ENCODE measurements at places on chromosomes 16 and 17. TPM values are rescaled to one million over a fixed set of nuclear protein-coding genes. Genes with fewer than 3 reads are reported as not detected.
A peak's percentile ranks its signal among the peaks of the same experiment; 100 is the strongest.

DNA sequence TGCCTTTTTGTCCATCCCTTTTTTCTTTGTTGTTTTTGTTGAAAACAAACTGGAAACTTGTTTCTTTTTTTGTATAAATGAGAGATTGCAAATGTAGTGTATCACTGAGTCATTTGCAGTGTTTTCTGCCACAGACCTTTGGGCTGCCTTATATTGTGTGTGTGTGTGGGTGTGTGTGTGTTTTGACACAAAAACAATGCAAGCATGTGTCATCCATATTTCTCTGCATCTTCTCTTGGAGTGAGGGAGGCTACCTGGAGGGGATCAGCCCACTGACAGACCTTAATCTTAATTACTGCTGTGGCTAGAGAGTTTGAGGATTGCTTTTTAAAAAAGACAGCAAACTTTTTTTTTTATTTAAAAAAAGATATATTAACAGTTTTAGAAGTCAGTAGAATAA lies 4.9 kb downstream of the SOX9 start:
- DNase-seq = no peak

DNA sequence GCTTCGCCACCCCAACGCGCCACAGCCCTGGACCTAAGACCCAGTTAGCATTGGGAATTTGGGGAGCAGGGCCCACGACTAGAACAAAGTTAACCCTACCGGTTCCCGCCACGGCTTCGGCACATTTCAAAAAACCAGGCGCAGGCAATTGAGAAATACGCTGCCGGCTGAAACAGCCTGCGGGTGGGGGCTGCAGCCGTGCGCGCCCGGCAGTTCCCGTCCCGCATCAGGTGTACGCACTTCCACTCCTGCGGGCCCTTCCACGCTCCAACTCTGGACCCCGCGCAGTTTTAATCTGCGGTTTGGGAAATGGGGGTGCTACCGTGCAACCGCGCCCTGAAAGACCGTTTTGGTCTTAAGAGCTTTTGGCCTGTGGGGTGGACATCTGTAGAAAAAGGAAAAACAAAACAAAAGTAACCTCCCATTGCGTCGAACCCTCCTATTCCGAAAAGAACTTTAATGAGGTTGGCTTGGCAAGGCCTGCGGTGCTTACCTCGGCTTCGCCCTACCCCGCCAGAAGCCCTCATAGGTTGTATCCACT lies 7.1 kb downstream of the IRX5 start:
- DNase-seq = no peak

DNA sequence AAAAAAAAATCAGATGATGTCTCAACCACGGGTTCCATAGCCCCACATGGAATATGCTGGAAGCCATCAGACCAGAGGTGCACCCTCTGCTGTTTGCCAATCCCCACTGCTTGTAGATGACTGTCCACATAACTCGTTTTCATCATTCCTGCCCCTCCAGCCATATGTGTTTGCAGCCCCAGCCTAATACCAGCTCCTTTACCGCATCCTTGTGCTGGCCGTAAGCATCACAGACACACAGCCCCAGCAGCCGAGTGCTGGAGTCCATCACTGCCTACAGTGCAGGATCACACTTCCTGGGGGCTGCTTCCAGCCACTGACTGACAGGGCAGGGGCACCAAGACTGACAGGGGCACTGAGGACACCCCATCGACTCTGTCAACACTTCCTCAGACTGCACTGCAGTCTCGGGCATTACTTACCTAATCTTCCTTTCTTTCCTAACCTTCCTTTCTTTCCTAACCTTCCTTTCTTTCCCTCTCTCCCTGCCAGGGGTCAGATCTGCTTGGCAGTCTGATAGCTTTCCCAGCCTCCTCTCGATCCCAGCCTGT lies 5.0 kb downstream of the RCVRN start:
- DNase-seq = no peak

TBC1D3G gene
- not detected for polyA plus RNA-seq

- DNase-seq = no peak
Observed at GRCh38 chr17:50480142-50480764, 1.6 kb downstream of the RSAD1 start.

MYH8 gene
- polyA plus RNA-seq = 0.54 TPM

- DNase-seq = no peak
Observed at GRCh38 chr16:54744998-54745397, 185.7 kb upstream of the IRX5 start.

- DNase-seq = no peak
Observed at GRCh38 chr16:60729051-60729450, 1307.2 kb downstream of the CDH8 start.

DNA sequence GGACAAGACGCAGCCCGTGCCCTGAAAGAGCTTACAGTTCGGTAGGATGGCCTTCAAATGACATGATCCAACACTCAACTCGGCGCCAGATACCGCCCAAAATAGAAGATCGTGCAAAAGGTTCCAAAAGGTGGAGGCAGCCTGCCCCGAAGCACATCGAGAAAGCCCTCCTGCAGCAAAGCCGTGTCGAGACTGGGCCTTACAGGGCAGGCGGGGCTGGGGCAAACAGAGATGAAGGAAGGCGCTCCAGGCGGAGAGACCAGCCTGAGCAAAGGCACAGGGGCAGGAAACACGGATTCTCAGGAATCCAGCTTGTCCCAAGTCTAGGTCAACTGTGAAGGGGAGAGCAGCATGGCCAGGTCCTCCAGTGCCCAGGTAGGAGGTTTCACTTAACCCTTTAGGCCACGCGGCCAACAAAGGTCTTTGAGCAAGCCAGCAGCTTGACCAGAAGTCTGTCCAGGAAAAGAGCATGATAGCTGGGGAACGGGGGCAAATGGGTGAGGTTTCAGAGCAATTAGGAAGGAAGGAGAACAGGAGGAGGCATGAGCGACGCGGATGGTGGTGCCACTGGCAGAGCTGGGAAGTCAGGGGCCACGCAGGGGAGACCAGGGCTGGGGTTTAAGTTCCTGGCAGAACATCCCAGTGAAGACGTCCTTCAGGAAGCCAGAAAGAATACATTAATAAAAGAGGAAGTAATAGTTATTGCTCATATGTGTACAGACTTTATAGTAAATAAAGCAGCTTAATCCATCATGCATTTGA lies 21.2 kb upstream of the EIF1 start:
- DNase-seq = no peak

- no peak for DNase-seq
Observed at GRCh38 chr16:79114759-79115158, 485.8 kb downstream of the MAF start.

DNA sequence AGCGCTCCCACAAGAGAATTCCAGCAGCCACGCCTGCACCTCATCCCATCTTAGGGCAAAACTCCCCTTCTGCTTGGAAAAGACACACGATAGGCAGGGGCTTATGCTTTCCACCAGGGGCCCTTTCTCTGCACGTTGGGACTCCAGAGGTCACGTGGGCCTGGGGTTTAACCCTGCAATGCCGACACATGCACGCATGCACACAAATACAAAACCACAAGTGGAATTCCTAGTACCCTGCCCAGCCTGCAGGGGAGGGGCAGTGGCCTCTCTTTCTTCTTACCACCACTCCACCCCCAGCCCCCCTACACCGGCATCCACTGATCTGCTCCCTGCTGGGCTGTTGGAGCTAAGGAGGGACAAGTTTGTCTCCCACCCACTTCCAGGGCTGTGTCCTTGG lies 16.8 kb upstream of the CCDC182 start:
- DNase-seq = no peak

GRCh38 chr17:6455321-6455705 lies 11.1 kb downstream of the PIMREG start:
- no peak for DNase-seq

DNA sequence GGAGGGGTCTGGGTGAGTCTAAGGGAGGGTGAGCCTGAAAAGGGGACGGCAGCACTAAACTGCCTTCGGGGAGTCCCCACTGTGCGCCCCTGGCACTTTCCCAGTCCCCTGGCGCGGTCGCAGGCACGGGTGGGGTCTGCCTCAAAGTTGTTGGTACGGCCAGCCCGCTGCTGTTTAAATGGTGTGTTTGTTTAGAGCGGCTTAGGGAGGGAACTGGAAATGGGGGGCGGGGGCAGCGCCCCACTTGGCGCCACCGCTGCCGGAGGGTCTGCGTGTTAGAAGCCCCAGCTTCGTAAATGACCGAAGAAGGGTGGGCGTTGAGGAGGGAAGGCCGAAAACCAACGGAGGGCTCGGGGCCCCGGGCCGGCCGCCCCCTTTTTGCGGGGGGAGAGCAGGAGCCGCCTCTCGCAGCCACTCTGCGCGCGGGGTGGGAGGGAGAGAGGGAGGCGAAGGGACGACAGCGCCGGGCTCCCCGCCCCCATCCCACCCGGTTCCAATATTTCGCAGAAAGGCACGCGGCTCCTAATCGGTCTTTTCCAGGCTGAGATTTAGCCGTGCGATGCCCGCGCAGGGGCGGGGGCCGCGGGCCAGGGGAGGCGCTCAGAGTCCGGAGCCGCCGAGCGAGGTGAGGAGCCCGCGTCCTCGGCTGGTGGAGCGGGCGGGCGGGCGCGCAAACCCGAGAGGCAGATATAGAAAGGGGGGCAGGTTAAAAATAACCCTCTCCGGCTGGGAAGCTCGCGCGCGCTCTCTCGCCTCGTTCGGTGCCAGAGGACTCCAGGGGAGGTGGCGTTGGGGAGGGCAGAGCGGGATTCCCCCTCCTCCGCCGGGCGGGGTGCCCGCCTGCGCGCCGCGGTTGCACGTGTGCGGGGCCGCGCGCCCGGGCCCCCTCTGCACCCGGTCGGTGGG lies 54.9 kb downstream of the SREBF1 start:
- DNase-seq = no peak

- DNase-seq = no peak
Observed at GRCh38 chr17:78689029-78689428, 93.0 kb downstream of the CYTH1 start.

DNA sequence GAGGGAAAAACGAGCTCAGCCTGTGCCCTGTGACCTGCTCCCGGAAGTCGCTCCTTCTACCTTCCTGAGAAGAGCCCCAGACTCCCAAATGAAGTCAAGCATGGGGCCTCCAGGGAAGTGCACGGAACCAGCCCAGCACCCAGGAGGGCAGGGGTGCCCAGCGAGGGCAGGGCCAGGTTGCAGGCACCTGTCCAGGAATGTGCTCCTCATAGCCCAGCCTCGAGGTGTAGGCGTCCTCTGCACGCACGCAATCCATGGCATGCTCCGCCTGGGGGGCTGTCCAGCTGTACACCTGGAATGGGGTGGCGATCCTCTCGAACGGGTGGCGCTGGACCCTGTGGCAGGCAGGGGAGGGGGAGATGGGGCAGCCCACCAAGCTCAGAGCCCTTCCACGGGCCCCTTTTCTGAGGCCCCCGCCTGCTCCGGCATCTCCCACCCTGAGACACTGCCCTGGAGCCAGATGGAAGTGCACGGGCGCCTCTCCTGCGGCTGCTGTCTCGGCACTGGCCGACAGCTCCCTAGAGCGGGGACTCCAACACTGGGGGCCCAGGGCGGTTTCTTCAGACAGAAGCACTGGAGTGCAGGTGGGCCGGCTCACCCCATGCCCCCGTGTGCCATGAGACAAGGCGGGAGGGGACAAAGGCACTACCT lies 10.9 kb downstream of the CLUH start:
- no peak for DNase-seq

- no peak for DNase-seq
Observed at GRCh38 chr16:27700304-27700995, 150.5 kb downstream of the KATNIP start.

GRCh38 chr16:17171250-17172143 lies 299.3 kb downstream of the XYLT1 start:
- no peak for DNase-seq

DNA sequence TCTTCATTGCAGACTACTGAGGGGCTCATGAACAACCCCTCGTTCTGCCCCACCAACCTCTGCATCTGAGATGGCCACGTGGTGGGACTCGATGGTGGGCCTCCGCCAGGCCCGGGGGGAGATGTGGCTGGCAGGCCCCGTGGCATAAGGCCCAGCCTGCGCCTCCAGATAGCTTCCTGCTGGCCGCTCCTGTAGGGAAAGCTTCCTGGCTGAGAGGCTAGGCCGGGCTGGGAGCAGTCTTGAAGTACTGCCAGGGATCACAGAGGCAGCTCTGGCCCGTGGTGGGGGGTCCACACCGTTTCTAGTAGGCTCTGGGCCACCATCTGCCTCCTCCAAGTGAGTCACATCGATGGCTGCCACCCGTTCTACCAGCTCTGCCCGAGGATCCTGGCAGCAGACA lies 7.6 kb downstream of the CAMKK1 start:
- no peak for DNase-seq

- no peak for DNase-seq
Observed at GRCh38 chr16:54165174-54165911, 121.2 kb downstream of the IRX3 start.

- DNase-seq = no peak
Observed at GRCh38 chr17:76524598-76525512, 12.7 kb downstream of the CYGB start.

ABCC11 gene
- polyA plus RNA-seq = 0.11 TPM

GRCh38 chr16:81447383-81448101 lies 2.9 kb downstream of the CMIP start:
- DNase-seq = no peak

TP53TG3C gene
- polyA plus RNA-seq = not detected

DNA sequence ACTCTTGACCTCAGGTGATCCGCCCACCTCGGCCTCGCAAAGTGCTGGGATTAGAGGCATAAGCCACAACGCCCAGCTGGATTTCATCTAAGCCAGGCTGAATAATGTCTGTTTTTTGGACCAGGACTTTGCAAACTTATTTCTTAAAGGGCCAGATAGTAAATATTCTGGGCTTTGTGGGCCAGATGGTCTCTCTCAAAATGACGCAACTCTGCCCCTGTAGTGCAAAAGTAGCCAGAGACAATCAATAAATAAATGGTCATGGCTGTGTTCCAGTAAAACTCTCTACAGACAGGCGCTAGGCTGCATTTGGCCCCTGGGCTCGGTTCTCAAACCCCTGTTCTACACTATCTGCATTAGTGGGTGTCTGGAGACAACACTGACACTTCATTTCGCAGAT lies 121.9 kb upstream of the CDH13 start:
- peak; percentile 23 for DNase-seq
